ENCODE measurements at places on chromosomes 1 and 21.

DNA sequence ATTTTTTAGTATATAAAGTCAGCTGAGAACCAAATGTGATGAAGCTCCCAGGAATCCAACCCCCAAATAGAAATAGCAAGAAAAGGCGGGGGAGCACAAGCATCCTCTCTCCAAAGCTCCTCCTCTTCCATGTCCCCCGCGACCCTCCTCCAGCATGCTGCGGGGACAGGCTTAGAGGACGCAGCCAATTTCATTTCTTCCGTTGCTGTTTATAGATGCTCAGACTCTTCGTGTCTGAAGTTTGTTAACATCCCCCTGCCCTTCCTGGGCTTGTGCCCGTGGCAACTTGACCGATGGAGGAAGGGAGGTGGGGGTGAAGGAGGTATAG lies 754 bp upstream of the NPPA start:
- DNase-seq: no peak

GRCh38 chr1:39305555-39305954 lies 101.1 kb downstream of the MACF1 start:
- DNase-seq: peak; percentile 14

DNA sequence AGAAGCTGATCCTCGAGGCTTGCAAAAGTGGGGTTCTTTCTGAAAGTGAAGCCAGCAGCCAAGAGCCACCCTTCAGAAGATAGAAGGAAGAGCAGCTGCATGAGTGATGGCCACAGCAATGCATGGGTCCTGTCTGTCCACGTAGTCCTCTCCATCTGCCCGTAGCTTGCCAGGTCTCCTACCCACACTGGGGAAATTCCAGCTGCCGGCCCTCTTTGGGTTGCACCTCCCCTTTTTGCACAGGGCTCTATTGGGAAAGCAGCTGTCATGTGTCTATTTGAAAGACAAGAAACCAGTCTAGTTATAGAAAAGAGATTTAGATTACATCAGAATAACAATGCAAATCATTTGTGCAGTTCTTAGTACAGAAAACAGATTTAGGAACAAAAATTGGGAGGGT lies 204.4 kb downstream of the GIPC2 start:
- DNase-seq: no peak

DNA sequence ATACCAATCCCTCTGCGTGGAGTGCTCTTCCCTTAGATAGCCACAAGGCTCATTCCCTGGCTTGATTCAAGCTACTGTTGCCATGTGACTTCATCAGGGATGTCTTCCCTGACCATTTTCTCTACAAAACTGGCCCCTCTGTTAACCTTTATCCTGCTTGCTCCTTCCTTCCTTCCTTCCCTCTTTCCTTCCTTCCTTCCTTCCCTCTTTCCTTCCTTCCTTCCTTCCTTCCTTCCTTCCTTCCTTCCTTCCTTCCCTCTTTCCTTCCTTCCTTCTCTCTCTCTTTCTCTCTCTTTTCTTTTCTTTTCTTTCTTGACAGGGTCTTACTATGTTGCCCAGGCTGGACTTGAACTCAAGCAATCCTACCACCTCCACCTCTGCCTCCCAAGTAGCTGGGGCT lies 6.2 kb upstream of the RYR2 start:
- DNase-seq: no peak

- no peak for DNase-seq
Observed at GRCh38 chr1:165290148-165290547, 66.4 kb downstream of the LMX1A start.

DNA sequence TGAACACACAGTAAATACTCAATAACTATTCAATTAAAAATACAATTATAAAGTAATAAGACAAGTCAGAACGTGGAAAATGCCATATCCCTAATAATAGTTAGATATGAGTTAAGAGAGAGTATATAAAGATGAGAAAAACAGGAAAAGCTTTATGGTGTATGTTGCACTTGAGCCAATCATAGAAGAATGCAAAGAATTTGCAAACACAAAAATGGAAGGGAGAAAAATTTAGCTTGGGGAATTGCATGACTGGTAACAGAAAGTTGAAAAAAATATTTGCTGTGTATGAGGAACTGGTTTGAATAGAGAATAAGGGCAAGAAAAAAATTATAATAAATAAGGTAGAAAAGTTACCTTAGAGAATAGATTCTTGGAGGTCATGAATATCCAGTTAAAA lies 739.6 kb upstream of the CXADR start:
- no peak for DNase-seq

GRCh38 chr1:66364578-66365391 lies 169.2 kb upstream of the SGIP1 start:
- DNase-seq: no peak

- DNase-seq: no peak
Observed at GRCh38 chr1:218585511-218586184, 240.5 kb downstream of the TGFB2 start.

GRCh38 chr1:59994302-59995198 lies 68.0 kb upstream of the CYP2J2 start:
- no peak for DNase-seq

- DNase-seq: peak; percentile 76
Observed at GRCh38 chr1:41891199-41891896, 27.4 kb downstream of the HIVEP3 start.

DNA sequence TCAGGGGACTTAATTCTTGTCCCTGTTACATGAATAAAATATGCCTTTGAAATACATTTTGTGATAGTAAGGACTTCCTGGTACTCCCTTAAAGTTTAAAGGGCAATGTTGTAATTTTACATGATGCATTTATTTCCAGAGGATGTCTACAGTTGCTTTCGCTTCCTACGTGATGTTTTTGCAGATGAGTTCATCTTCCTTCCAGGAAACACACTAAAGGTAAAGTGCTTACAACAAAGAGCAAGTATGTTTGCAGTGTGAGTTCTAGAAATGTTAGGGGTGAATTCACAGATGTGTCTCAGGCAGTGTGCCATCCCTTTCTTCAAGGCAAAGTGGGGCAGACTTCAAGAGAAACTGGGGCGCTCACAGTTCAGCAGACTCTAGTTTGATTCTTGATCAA lies 31.2 kb downstream of the GNPAT start:
- no peak for DNase-seq

DNA sequence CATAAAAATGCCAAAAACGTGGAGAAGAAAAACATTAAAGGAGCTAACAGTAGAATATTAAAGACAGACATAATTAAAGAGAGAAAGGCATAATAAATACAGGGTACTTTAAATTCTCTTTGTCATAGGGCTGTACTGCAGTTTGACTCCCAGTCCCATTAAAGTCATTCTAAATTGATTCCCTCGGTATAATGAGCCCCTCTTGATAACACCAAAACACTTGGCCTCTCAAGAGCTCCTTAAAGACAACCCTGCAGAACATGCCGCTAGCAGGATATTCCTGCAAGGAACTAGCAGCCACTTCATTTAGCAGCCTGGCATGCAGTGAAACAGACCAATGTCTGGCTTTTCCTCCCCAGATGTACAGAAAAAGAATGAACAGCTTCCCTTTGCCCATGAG lies 273.8 kb upstream of the ESRRG start:
- no peak for DNase-seq

GRCh38 chr1:242651817-242652216 lies 127.3 kb upstream of the PLD5 start:
- DNase-seq: no peak

DNA sequence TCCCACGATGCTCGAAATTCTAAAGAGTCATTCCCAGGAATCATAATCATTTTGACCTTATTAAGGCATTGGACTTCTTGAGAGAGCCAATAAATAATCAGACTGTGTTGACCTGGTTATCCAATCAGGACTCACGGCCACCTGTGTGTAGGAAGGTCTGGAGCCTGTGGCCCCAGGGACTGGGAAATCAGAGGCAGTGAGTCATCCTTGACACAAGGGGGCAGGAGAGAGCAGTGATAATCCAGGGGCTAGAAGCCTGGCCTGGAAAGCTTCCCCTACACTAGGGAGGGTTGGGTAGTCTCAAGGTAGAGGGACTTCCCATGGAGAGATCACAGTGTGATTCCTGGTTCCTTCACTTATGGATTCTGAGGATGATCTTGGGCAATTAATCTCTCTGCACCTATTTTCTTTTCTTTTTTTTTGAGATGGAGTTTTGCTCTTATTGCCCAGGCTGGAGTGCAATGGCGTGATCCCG lies 4.7 kb downstream of the MR1 start:
- peak; percentile 79 for DNase-seq

GRCh38 chr1:54543729-54544496 lies 4.1 kb upstream of the ACOT11 start:
- DNase-seq: no peak

GRCh38 chr1:233327651-233328141 lies at the start of gene MAP3K21:
MAP3K21 (plus strand) TSS chr1:233327724; CDS start chr1:233328029, 305 bp downstream.
- DNase-seq: no peak

DNA sequence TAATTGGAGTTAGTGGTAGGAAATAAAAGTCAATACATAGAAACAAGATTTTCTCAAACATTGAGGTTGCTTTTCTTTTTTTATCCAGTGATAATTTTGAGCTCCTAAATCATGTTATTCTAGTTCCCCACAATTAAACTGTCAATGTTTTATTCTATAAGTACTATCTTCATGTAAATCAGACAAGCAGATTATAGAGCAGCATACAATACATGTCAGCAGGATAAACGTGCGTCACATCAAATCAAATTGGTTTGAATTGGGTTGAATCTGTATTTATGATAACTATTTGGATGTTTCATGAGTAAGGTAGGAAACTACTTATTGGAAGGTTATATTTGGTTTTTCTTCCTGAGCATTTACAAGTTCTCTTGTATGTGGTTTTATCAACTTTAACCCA lies 2028.7 kb downstream of the NCAM2 start:
- DNase-seq: no peak

DNA sequence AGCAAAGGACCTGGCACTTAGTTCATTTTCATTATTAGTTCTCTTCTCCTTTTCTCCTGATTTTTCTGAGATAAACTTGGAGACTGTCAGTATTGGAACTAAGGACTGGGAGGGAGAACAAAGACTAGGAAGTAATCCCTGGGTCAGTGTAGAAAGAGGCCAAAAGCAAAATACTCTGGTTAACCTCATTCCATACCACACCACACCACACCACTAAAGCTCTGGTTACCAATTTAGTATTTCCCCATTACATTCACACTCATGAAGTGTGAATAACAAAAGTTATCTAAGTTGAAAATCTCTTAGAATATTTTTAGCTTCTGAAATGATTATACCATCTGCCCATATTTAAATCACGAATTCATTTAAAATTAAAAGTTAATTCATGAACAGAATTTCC lies 68.9 kb upstream of the DMRTA2 start:
- DNase-seq: no peak

DNA sequence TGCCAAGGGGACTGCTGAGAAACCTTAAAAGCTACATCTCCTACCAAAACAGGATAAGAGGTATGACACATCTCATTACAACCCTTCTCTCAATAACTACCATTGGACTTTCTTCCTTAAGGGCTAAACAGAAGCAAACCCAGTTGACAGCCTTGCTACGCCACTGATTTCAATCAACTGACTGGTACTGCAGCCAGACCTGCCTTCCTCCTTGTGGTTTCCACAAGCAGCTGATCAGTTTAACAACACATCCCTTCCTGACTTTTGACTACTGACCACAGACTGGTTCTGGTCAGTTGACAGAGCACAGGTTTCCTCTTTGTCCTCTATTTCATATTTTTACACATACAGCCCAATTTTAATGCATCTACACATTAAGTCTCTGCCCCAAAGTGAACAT lies 108.8 kb downstream of the ADAMTS1 start:
- no peak for DNase-seq

DNA sequence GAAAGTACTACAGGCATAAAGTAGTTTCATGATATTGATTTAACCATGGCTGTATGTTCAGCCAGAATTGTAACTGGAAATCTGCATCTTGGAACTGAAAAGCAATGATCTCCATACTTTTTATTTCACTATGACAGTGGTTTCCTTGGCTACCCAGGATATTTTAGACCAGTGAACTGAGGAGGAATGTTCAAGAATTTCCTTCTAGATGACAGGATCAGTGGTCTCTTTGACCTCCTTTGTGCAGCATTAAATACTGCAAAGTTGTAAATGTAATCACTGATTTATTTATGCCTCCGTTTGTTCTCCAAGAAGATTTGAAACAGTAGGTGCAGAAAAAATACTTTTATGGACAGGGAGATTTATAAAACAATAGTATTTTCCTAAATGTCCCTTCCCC lies 39.5 kb downstream of the VPS13D start:
- DNase-seq: no peak

DNA sequence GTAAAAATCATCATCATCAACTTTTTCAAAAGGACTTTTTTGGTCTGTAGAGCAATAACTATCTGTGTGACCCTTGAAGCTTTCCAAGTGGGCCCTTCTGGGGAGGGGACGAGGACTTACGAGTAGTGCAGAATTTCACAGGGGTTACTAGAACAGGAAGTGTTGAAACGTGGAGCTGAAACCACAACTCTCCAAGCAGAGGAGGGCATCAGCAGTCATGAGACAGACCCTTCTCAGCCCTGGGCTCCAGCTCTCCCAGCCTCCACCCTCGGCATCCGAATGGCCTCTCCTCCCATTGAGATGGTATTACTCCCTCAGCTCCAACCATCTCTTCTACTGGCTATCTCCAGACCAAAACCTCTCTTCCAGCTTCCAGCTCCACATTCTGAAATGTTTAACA lies 3.6 kb downstream of the FAM89A start:
- no peak for DNase-seq

DNA sequence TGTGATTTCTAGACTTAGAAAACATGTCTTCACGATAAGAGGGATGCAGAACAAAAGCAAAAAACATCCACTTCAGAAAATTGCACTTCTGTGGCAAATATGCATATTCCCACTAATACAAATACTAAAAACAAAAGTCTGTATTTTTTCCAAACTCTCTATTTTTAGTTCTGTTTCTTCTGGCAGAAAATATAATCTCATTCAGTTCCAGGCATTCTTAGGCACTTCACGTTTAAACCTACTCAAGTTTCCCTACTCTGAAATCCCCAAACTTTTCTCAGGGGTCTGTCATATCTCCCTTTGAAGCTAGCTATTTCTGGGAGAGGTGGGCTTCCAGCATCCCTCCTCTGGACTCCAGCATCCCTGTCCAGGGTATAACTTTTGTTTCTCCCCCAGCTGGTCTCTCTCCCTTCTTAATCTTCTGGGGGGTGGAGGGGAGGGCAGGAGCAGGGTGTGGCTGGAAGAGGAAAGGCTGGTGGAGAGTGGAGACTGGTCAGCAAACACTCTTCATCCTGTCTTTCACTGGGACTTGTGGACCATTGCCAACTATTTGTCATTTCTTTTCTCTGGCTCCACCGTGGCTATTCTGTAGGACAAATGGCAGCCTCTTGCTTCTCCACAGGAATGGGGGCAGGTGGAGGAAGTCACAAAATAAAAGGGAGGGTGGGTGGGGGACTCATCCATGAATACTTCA lies 19.6 kb upstream of the NCF2 start:
- no peak for DNase-seq
